Activated CD4-positive, alpha-beta memory T cell treated with anti-CD3 and anti-CD28 coated beads for 36 hours (primary cell): ENCODE measurements at places on chromosomes 7 and 10. TPM values are rescaled to one million over a fixed set of nuclear protein-coding genes. Genes with fewer than 3 reads are reported as not detected.
A peak's percentile ranks its signal among the peaks of the same experiment; 100 is the strongest.

DNA sequence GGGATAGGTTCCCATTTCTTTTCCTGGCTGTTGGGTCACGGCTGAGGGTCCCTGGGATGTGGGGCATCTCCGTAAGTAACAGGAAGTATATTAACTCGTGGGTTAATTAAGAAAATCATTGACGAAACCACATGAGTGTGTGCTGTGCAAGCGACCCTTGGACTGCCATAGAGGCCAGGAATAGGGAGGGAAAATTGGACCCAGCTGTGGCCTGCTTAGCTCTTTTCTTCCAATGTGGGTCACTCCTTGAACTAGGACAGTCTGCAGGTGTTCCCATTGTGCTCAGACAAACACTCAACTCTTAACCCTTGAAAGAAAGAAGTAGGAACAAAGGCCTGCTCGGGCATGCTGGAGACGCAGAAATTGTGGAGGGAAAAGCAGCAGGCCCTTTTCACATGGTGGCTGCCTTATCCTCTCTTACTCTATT, 25.6 kb upstream of the PLEKHA1 start:
- no peak overlapping the region for H3K27ac ChIP-seq
- DNase-seq, result no peak
- peaks cover 3% of the 10 kb centered on the region for H3K27me3 ChIP-seq
- H3K4me1 ChIP-seq, result peaks cover 3% of the 10 kb centered on the region
- no peaks in the 10 kb centered on the region for H3K36me3 ChIP-seq
- H3K4me3 ChIP-seq, result no peak overlapping the region

- DNase-seq, result no peak
- no peak overlapping the region for H3K27ac ChIP-seq
- H3K4me1 ChIP-seq, result peaks cover 4% of the 10 kb centered on the region
- no peaks in the 10 kb centered on the region for H3K27me3 ChIP-seq
- H3K4me3 ChIP-seq, result no peak overlapping the region
These were observed 85.1 kb downstream of the DNMBP start for GRCh38 chr10:99924451-99925255.

The NRG3 gene
- not detected for total RNA-seq

DNA sequence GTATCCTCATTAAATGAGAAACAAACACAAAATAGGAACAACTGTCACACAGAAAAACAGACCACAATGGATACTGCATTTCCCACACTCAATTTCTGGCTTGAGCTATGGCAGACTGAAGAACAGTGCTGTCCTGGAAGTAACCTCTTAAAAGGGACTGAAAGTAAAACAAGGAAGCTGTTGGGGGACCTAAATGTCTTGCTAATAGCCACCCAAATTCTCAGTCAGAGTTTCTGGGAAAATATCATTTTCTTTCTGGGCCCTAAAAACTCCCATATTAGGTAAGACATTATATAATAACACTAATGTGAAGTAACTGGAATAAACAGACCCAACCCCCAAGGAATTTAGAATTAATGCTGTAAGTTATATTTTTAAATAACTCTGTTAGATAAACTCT, 80.9 kb upstream of the TFEC start:
- H3K27ac ChIP-seq, result no peak overlapping the region
- no peaks in the 10 kb centered on the region for H3K36me3 ChIP-seq
- DNase-seq, result no peak
- H3K27me3 ChIP-seq, result peaks cover 1% of the 10 kb centered on the region
- no peak overlapping the region for H3K4me3 ChIP-seq

The CYP17A1 gene
- total RNA-seq, result not detected

DNA sequence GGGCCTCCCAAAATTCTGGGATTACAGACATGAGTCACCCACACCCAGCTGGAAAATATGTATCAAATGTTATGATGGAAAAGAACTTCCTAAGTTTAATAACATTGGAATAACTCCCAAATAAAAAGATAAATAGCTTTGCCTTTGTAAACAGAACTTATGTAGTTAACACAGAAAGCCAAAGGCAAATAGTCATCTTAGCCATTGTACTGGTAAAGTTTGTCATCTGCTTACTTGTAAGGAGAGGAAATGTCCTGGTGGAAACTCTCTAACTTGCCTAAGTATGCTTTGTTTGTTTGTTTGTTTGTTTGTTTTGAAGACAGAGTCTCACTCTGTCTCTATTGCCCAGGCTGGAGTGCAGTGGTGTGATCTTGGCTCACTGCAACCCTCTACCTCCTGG, 23.8 kb upstream of the TPST1 start:
- no peaks in the 10 kb centered on the region for H3K36me3 ChIP-seq
- H3K4me1 ChIP-seq, result no peaks in the 10 kb centered on the region

DNA sequence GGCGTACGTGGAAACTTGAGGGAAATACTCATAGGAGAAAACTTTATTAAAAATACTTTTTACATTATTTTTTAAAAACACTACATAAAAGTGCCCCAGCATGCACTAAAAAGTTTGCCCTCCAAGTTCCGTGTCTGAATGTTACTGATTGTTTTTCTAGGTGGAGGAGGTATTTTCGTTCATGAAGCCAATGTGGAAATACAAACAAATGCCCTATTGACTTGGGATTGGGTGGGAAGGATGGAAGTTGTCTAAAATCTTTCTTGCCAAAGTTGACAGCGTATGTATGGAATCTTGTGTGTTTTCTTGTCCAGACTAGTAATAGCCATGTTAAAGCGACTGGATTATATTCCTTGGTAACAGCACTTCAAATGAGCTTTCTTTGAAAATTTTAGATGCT, 1.2 kb downstream of the PROSER2 start:
- H3K36me3 ChIP-seq, result no peaks in the 10 kb centered on the region
- DNase-seq, result no peak
- no peak overlapping the region for H3K27ac ChIP-seq
- H3K4me1 ChIP-seq, result peaks cover 8% of the 10 kb centered on the region

The IFIT2 gene
- total RNA-seq, result 26.6 TPM

DNA sequence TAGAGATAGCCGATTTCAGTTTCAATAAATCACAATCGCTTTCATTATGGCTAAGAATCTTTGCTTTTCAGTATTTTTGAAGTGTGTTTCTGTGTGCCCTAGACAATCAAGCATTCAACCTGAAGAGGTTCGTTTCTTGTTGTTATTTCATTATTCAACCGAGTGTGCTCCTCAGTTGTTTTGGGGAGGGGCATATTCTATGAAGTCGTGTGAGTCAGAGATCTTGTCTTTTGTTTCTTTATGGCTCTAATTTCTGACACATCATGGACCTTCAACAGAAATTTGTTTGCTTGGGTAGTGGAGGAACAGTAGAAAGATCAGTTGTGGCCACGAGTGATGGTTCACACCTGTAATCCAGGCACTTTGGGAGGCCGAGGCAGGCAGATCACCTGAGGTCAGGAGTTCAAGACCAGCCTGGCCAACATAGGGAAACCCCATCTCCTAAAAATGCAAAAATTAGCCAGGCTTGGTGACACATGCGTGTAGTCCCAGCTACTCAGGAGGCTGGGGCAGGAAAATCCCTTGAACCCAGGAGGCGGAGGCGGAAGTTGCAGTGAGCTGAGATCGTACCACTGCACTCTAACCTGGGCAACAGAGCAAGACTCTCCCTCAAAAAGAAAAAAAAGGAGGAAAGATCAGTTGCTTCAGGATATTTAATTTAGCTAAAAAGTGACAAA, 38.3 kb downstream of the C1QL3 start:
- peaks cover 5% of the 10 kb centered on the region for H3K4me1 ChIP-seq
- H3K4me3 ChIP-seq, result no peak overlapping the region
- H3K27me3 ChIP-seq, result no peaks in the 10 kb centered on the region
- H3K36me3 ChIP-seq, result peaks cover 30% of the 10 kb centered on the region

The CAMK2B gene
- total RNA-seq, result 0.76 TPM

DNA sequence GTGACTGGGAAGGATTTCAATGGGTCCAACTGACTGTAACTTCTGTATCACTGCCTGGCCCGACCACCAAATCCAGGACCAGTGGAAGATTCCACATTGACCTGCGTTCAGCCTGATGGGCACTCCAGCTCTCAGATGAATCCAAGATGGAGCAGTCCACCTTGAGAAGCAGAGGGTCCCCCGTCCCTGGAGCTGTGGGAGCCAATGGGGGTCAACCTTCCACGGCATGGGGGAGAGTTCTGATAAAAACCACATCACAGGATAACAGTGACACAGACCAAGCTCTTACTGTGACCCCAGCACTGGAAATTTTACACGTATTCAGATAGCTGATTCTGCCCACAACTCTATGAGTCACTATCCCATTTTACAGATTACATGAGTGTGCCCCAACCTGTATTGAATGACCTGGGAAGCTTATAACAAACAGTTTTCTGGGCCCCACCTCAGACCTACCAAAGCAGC, 11.2 kb downstream of the ZCCHC24 start:
- peak overlapping the region; percentile 12 for H3K4me3 ChIP-seq
- H3K27me3 ChIP-seq, result no peaks in the 10 kb centered on the region
- no peak overlapping the region for H3K27ac ChIP-seq
- H3K36me3 ChIP-seq, result no peaks in the 10 kb centered on the region
- DNase-seq, result peak; percentile 54

DNA sequence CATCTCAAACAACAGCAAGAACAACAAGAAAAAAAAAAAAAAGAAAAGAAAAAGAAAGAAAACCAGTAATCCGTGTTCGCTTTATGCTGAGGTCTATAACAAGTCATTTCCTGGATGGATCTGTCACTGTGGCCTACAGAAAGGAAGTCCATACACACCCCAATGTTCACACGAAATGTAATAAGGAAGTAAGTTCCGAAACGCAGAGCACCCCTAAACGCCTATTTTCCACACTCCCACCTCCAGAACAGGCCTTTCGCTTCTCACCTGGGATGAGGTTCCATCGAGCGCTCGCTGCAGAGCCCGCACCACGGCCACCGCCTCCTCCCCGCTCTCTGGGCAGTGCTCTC, 735 bp downstream of the ZNF394 start:
- no peak for DNase-seq
- peaks cover 21% of the 10 kb centered on the region for H3K4me1 ChIP-seq
- H3K27ac ChIP-seq, result peak overlapping the region; percentile 99
- no peaks in the 10 kb centered on the region for H3K27me3 ChIP-seq
- H3K4me3 ChIP-seq, result peak overlapping the region; percentile 99

DNA sequence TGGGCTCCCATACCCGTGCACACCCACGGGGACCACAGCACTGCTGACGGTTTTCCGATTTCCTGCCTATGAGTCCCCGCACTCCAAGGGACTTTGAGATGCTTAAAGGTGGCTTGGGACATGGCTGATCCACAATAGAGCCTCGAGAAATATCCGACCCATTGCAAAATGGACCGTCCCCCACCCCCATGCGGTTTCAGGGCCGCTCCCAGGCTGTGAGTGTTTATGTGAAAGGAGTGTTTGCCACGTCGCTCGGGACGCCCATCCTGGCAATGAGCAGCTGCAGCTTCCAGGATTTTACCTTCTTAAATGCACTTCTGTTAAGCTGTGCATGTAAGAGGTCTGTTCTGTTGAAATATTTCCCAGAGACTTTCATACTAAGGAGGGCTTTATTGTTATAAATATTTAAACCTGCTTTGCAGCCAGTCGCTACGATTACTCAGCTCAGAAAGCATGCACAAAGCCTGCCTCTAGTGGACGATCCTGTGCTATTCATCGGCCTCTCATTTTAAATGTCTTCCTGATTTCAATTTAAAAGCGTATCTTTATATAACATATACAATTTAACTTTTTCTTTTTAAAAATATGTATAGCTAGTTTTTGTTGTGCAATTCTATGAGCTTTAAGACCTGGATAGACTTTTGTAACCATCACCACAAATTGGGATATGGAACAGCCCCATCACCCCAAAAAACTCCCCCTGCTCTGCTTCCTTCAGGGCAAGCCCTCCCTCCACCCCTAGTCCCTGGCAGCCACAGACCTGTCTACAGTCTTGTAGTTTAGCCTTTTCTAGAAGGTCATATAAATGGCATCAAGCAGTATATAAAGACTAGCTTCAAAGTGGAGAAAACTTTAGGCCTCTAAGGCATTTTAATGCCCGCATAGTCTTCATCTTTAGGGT, 418.3 kb downstream of the PAXIP1 start:
- DNase-seq, result no peak
- no peaks in the 10 kb centered on the region for H3K36me3 ChIP-seq
- no peaks in the 10 kb centered on the region for H3K27me3 ChIP-seq
- H3K27ac ChIP-seq, result no peak overlapping the region
- no peaks in the 10 kb centered on the region for H3K4me1 ChIP-seq

GRCh38 chr10:95414016-95414830, 123.4 kb upstream of the PDLIM1 start:
- no peaks in the 10 kb centered on the region for H3K36me3 ChIP-seq
- DNase-seq, result no peak
- no peaks in the 10 kb centered on the region for H3K27me3 ChIP-seq

DNA sequence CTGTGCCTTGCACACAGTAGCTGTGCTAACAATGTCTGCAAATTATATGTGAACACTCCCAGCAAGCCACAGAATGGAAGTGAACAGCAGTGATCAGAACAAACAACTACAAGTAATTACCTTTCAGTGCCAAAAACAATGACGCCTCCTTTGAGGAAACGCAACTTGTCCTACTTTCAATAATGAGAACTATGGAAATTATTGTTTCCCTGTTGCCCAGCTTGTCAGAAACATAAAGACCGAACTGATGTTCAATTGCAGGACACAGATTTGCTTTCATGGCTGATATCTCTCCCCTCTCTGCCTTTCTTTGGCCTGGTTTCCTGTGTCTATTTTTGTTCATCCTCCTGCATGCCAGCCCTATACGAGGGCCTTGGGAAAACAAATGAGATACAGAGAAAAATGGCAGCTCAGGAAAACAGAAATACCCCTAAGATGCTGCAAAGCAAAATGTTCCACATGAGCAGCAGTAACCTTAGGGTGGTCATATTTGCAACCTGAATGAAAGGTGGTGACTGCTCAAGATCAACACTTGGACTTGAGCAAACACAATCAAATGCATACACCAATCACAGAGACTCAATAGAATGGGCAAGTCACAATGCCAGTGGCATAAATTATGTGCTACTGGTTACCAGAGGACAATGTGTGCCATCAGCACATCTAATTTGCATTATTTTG, 26.8 kb downstream of the COBL start:
- no peak overlapping the region for H3K27ac ChIP-seq
- H3K27me3 ChIP-seq, result peaks cover 3% of the 10 kb centered on the region
- H3K4me3 ChIP-seq, result no peak overlapping the region
- H3K36me3 ChIP-seq, result no peaks in the 10 kb centered on the region
- DNase-seq, result no peak
- H3K4me1 ChIP-seq, result no peaks in the 10 kb centered on the region
